ENCODE measurements at places on chromosomes 11 and 22.

DNA sequence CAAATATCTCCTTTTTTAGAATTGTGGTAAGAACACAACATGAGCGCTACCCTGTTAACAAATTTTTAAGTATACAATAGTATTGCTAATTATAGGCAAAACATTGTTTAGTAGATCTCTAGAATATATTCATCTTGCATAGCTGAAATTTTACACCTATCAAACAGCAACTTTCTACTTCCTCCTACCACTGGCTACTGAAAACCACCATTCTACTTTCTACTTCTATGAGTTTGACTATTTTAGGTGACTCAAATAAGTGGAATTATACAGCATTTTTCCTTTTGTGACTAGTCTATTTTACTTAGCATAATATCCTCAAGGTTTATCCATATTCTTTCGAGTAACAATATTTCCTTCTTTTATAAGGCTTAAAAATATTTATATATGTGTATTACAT is 128.4 kb downstream of the FAM76B start:
- DNase-seq: no peak

- no peak for DNase-seq
These were observed 22.3 kb downstream of the RTL6 start for GRCh38 chr22:44475706-44476105.

GRCh38 chr22:42764895-42765363 is 44.3 kb upstream of the A4GALT start:
- DNase-seq: no peak

DNA sequence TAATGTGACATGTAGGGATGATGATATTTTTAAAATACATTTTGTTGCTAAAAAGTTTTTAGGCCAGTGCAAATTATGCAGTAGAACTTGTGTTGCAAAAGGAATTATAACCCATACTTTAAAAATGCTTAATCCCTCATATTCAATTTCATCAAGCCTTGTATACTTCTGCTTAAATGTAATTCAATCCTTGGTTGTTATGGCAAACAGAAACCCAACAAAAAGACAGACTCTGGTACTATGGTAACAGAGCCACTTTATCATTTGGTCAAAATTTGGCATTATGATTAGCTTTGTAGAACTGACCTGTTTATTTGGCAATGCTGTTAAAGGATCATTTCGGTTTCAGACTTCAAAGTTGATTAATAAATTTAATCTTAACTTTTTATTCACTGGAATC is 284.8 kb downstream of the TMEM135 start:
- no peak for DNase-seq

DNA sequence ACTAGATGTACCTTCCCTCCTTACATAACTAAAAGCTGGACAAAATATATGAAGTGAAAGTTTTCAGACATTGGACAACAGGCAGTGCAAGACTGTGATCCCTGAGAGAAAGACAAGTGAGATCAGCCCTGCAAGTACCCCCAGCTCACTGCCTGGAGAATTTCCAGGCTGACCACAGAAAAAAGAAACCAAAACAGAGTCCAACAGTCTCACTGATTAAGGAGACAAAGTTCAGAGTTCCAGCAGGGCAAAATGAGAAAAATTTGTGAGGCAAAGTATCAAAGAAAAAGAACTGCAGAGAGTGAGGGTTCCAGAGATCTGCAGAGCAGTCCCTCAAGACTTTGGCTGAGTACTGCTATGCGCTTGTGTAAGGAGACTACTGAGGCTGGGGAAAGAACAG is 47.3 kb upstream of the TMEM45B start:
- peak; percentile 18 for DNase-seq
